ENCODE measurements at places on chromosomes 7 and 10.

GRCh38 chr7:93715234-93715633 is 140.7 kb upstream of the CALCR start:
- peak; percentile 64 for DNase-seq

GRCh38 chr7:6226194-6226799 is 46.1 kb downstream of the CYTH3 start:
- DNase-seq: peak; percentile 20

DNA sequence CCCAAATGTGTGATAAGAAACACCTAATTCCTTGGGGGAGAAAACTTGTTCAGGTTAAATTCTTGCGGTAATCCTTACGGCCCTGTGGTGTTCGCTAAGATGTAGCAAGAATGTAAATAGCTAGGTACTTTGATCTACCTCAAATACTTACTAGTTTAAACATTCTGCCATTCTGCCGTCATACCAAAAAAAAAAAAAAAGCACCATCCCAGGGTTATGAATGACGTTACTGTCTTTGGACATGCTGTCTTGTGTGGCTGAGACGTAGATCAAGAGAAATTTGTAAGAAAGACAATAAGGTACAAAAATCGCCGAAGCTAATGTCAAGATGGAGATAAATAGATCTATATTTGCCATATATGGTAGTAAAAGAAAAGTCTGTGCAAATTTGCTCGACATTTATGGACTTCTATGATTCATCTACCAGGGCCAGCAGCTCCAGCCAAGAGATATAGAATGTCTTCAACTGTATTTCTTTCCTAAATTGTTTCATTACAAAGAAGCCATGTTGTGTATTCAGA is 195.6 kb downstream of the CUX1 start:
- DNase-seq: no peak

GRCh38 chr7:12281038-12281437 is 69.9 kb downstream of the TMEM106B start:
- peak; percentile 4 for DNase-seq

DNA sequence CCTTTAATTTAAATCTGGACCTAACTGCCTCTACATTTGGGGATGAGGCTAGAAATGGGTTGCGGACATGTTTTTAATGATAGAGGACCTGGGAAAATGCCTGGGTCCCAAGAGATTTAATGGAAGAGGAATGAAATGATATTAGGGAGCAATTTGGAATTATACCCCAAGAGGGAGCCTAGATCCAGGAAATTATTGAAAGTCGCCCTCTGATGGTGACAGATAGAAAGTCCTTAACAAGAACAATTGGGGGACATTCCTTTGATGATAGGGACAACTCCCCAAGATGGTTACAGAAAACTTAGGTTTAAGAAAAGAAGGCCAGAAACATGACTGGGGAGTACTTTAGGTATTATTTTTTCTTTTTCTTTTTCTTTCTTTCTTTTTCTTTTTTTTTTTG is 9.5 kb upstream of the TSGA13 start:
- peak; percentile 70 for DNase-seq

DNA sequence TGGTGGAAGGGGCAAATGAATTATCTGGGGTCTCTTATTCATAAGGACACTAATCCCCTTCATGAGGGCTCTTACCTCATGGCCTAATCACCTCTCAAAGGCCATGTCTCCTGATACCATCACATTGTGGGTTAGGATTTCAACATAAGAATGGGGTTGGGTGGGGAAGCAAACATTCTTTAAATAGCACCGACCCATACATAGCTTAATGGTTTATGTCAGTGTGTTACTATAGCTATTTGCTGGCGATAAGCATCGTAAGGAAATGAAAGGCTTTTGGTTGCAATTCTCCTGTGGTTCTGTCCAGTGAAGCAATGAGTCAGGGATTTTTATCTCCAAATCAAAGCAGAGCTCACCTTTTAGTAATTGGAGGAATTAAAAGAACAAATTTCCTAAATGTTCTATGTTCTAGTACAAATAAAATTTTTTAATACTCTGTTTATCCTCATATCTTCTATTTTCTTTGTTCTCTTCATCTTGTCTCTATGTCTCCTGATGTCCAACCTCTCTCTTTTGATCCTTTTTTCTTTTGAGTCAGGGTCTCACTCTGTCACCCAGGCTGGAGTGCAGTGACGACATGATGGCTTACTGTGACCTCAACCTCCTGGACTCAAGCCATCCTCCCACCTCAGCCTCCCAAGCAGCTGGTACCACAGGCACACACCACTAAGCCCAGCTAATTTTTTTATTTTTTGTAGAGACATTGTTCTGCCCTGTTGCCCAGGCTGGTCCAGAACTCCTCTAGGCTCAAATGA is 57.0 kb upstream of the GLCCI1 start:
- DNase-seq: peak; percentile 65

GRCh38 chr7:1297017-1297960 is 64.6 kb downstream of the UNCX start:
- no peak for DNase-seq

DNA sequence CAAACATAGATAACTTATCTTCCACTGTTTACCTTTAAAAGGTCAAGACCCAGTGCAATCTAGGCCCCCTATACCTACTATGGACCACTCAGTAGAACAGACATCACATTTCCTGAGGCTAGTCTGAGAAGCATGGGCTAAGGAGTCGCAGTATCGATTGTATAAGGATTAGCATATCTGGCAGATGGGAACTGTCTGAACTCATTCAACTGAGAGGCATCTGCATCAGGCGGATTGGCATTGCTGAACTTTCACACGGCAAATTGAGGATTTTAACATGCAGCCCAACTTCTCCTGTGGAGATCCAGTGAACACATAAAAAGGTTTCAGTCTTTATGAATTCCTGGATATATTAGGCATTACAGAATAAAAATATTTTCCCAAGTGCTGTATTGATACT is 89.1 kb upstream of the LRGUK start:
- DNase-seq: no peak

- no peak for DNase-seq
These were observed 182.7 kb upstream of the PRPS1L1 start for GRCh38 chr7:18210377-18210776.

- DNase-seq: peak; percentile 44
These were observed 231.3 kb upstream of the CELF2 start for GRCh38 chr10:10786109-10787090.

GRCh38 chr7:149828357-149829309 is 9.5 kb upstream of the ZNF862 start:
- no peak for DNase-seq

- no peak for DNase-seq
These were observed 377.6 kb downstream of the MDFIC start for GRCh38 chr7:115299397-115300037.

DNA sequence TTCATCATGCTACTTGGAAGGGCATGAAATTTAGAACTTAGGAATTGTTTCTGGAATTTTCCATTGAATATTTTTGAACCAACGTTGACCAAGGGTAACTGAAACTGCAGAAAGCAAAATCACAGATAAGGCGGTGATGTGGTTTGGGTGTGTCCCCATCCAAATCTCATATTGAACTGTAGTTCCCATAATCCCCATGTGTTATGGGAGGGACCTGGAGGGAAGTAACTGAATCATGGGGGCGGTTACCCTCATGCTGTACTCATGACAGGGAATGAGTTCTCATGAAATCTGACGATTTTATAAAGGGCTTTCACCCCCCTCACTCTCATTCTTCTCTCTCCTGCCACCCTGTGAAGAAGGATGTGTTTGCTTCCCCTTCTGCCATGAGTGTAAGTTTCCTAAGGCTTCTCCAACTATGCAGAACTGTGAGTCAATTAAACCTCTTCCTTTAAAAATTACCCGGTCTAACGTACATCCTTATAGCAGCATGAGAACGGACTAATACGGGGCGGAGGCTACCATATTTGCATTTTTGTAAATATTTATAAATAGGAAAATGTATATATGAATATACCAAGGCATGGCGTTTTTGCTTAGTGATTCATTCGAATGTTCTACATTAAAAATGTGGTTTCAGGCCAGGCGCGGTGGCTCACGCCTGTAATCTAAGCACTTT is 12.4 kb downstream of the NMT2 start:
- peak; percentile 54 for DNase-seq

GRCh38 chr10:58341947-58342346 is 7.1 kb downstream of the UBE2D1 start:
- no peak for DNase-seq

DNA sequence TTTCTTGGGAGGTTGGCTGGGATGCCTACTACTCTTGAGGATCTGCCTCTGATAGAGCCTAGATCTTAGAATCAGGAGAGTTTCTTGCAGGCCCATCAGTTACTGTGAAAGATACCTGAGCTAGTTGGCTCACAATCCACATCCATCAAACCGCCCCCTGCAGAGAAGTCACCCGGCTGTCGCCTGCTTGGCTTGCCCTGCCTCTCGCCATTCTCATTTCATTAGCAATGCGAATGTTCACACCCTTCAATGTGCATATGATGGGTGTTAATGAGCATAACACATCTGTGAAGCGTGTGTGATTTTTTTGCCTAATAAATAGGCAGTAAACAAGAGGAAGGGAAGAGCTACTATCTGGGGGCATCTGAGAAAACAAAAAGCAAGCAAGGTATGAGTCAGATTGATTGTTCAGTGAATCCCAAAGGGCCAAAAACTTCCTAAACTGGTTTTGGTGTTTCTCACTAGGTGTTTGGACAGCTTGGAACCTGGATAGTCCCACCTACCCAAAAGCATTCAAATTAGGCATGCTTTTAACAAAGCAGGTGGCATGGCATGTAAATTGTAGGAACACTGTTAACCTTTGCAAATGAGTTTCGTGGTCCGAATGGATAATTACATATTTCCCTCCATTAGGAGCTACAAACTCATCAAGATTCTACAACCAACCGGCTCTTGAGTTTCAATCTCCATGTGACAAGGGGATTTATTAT is 272.3 kb upstream of the C7orf33 start:
- DNase-seq: no peak

GRCh38 chr7:149524394-149524793 is 26.8 kb upstream of the ZNF746 start:
- DNase-seq: no peak

DNA sequence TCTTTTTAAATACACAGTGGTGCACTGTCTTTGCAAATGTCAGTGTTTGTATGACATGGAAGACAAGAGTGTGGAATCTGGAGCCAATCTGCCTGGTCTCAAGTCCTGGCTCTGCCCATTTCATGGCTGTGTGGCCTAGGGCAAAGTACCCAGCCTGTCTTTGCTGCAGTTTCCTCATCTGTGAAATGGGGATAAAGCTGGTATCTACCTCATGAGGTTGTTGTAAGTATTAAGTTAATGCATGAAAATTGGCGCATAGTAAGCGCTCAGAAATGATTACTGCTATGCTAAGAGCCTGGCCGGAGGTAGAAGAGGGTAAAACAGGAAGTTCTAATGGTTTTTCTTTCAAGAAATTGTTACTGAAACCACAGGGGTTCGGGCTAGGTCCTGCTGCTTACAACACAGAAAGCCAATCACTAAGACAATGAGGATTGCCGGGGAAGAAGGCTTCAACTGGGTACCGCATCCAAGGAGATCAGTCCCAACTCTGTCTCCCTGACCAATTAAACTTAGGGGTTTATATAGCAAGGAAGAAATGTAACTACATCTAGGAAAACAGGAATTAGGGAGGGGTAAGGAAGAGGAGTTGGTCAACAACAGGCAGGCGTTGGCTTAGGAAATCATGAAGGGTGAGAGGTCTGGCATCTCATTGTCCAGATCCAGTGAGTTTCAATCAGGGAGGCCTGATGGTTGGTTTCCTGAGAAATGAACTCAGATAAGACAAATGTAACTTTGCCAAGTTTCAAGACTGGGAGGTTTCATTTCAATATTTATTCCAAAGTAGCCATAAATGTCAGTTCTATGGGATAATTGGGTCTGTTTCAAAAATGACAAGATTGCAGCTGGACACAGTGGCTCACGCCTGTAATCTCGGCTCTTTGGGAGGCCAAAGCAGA is 57.0 kb downstream of the CHST3 start:
- peak; percentile 27 for DNase-seq

GRCh38 chr10:128729910-128730420 is 603.7 kb upstream of the MKI67 start:
- no peak for DNase-seq

DNA sequence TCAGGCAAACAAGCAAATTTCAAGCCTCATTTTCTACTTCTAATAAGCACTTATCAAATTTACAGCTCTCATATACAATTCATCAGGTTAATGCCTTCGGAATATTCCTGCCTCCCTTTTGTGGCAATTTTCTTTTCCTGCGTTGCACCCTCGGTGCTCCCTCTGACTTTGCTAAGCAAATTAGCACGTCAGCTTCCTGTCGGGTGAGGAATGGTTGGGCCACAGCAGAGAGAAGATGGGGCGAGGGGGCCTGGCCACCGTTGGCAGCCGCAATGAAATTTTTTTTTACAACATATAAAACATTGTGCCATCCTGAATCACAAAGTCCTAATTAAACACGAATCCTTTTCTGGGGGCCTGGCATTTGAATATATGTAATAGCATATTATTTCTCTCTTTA is 28.1 kb downstream of the ELFN1 start:
- no peak for DNase-seq

- no peak for DNase-seq
These were observed 61.9 kb upstream of the PTPRZ1 start for GRCh38 chr7:121810831-121811672.

GRCh38 chr7:71594736-71595135 is 462.8 kb downstream of the GALNT17 start:
- no peak for DNase-seq

- DNase-seq: peak; percentile 65
These were observed 1.5 kb downstream of the IPMK start for GRCh38 chr10:58266003-58266825.

DNA sequence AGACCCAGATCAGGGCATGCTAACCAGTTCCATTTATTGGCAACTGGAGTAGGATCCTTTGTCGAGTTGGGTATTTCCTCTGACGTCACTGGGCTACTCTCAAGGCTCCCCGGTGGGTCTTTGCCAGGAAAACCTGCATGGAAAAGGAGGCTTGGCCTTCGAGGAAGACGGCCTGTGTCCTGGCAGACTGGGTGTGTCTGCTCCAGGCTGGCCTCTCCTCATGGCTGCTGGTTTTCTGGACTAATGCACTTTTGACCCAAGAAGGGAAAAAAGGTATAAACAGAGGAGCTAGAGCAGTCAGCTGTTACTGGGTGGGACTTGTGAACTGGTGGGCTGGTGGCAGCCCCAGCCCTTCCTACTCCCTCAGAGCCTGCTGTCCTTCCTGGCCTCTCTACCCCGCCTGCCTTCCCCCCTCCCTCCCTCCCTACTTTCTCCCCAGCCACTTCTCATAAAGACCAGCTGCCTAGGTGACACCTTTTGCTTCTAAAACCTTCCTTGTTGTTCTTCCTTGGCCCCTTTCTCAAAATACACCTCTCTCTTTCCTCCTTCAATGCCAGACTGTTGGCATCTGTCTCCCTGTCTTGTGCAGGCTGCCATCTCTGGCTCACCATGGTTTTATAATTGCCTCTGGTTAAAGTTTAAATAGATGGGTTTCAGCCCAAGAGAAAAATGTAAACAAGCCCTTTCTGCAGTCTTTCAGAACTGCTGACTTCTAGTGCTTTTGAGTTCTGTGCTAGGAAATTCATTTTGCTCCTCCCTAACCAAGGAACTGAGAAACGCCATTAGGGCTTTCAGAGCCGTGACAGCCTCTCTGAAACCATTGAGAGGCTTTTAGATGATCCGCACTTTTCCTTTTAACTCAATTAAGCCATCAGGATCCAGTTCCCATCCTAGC is 101.8 kb upstream of the MKLN1 start:
- no peak for DNase-seq

Measured in hematopoietic multipotent progenitor cell treated with erythropoietin and hydrocortisone succinate and interleukin-3 and kit ligand, for 4 days (in vitro differentiated cells).